ENCODE measurements at places on chromosomes 2 and 18.
A peak's percentile ranks its signal among the peaks of the same experiment; 100 is the strongest.

DNA sequence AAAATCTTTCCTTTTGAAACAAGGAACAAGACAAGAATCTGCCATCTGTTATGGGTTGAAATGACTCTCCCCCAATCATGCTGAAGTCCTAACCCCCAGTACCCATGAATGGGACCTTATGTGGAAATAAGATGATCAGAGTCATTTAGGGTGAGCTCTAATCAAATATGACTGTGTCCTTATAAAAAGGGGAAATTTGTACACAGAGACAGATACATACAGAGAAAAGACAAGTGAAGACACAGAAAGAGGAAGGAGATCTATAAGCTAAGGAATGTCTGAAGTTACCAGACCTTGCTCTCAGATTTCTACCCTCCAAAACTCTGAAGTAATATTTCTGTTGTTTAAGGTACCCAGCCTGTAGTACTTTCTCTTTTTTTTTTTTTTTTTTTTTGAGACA, 15.7 kb downstream of the TGFBRAP1 start:
- DNase-seq = no peak

- peak; percentile 80 for DNase-seq
Measured at GRCh38 chr18:4106407-4107033, 348.6 kb downstream of the DLGAP1 start.

DNA sequence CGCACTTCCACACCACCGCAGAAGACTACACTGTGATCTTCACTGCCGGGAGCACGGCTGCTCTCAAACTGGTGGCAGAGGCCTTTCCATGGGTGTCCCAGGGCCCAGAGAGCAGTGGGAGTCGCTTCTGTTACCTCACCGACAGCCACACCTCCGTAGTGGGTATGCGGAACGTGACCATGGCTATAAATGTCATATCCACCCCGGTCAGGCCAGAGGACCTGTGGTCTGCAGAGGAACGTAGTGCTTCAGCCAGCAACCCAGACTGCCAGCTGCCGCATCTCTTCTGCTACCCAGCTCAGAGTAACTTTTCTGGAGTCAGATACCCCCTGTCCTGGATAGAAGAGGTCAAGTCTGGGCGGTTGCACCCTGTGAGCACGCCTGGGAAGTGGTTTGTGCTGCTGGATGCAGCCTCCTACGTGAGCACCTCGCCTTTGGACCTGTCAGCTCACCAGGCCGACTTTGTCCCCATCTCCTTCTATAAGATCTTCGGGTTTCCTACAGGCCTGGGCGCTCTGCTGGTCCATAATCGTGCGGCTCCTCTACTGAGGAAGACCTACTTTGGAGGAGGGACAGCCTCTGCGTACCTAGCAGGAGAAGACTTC, 12.5 kb downstream of the MOCOS start:
- no peak for DNase-seq

- no peak for DNase-seq
Measured at GRCh38 chr2:224146356-224147160, 107.5 kb upstream of the SERPINE2 start.

DNA sequence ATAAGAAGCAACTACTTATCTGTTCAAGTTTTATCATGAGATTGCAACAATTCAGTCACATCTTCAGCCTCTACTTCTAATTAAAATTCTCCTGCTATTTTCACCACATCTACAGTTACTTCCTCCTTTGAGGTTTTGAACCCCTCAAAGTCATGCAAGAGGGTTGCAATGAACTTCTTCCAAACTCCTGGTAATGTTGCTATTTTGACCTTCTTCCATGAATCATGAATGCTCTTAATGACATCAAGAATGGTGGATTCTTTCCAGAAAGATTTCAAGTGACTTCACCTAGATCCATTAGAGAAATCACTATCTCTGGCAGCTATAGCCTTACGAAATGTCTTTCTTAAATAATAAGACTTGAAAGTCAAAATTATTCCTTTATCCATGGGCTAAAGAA, 1052.8 kb upstream of the NRXN1 start:
- DNase-seq = no peak

DNA sequence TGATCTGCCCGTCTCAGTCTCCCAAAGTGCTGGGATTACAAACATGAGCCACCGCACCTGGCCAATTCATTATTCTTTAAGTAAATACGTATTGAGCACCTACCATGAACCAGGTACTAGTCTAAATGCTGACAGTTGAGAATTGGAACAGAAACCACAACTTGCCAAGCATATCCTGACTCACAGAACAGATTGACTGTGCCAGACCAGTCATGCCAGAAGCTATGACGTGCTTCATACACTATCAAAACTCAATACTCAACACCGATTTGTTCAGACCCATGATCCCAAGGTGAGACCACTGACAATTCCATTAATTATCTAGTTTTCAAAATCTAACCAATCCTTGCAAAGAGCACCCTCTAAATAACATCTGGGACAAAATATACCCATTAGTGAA, 148.6 kb downstream of the B3GNT2 start:
- peak; percentile 16 for DNase-seq

DNA sequence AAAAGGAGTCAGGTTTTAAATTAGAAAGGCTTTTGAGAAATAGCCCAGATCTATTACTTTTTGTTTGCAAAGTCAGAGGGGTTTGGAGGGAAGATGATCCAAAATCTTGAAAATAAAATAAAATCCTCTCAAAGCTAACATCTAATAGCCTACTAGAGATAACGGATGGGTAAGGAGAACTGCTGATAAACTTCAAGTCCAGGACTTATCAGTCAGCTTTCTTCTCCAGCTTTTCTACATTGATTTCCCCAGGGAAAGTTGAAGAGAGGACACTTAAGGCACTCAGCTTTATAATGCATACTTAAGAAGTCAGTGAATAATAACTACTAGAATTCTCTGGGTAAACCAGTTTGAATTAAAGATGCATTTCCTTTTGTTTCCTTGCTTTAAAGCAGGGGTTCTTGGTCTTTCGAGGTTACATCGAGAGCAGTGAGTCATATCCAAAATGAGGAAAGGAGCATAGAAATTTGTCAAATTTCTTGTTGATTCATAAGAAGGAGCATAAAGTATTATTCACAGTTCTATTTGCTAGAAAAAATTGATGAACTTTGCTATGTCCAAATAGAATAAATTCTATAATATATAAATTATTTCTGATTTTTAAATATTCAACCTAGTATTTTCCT, 43.2 kb upstream of the ITPRID2 start:
- no peak for DNase-seq

DNA sequence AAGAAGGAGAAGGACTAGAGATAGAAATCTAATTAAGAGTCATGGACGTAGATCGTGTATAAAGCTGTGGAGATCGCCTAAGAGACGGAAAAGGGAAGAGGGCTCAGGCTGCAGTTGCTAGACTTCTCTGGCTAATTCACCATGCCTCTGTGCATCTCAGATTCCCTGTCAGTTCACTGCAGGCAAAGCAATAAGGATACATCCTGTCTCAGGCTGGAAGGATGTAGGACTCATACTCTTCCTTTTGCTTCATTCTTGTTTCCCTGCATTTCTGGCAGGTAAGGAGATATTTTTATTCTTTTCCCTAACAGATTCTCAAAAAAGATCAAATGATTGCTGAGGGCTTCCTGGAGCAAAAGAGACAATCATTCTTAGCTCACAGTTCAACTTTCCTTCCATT, 112.5 kb downstream of the AP1S3 start:
- DNase-seq = no peak

- no peak for DNase-seq
Measured at GRCh38 chr2:180158961-180159360, 151.9 kb upstream of the CWC22 start.

- DNase-seq = no peak
Measured at GRCh38 chr18:44258086-44258485, 422.6 kb upstream of the SETBP1 start.

GRCh38 chr2:218880102-218880858, at the start of gene WNT10A:
TSS of gene WNT10A (plus strand) at chr2:218880852. CDS start at chr2:218880996, 144 bp downstream.
- peak; percentile 82 for DNase-seq

DNA sequence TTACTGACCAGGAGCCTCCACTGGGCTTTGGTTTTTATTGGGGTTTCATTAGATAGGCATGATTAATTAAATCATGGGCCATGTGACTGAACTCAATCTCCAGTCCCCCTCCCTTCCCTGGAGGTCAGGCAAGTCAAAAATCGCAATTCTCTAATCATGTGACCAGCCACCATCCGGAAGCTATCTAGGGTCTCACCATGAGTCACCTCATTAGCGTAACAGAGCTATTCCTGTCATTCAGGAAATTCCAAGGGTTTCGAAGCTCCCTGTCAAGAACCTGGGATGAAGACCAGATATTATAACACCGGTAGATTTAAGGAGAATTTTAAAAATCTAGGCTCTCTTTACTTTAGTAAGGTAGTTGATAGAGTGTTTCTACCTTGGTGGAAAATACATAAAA, 180.3 kb upstream of the TCF4 start:
- no peak for DNase-seq

DNA sequence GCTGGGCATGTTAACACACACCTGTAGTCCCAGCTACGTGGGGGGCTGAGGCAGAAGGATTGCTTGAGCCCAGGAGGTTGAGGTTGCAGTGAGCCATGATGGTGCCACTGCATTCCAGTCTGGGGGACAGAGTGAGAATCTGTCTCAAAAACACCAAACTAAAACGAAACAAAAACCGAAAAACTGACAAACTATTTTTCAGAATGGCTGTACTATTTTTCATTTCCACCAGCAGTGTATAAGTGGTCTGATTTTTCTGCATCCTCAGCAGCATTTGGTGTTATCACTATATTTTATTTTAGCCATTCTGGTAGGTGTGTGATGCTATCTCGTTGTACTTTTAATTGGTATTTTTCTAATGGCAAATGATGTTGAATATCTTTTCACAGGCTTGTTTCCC, 95.2 kb downstream of the PDCL3 start:
- no peak for DNase-seq

DNA sequence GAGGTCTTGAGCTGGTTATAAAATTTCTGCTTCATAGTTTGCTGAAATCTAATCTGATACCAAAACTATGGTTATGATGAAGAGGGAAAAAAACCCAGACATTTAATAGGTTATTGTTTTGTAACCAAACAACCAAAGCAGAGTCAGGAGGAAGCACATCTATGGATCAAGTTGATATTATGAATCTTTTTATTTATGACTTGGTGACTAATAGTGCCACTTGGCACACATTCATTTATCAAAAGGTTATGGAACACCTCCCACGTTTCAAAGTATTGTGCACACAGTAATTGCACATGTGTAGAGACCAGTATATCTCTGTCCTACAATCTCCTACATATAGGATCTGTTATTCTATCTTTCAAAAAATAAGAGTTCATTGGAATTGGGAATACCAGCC, 93.0 kb downstream of the DPP4 start:
- no peak for DNase-seq

- peak; percentile 92 for DNase-seq
Measured at GRCh38 chr2:69724540-69725159, 17.3 kb upstream of the ANXA4 start.

- DNase-seq = no peak
Measured at GRCh38 chr18:43805646-43806194, 528.4 kb upstream of the SYT4 start.

DNA sequence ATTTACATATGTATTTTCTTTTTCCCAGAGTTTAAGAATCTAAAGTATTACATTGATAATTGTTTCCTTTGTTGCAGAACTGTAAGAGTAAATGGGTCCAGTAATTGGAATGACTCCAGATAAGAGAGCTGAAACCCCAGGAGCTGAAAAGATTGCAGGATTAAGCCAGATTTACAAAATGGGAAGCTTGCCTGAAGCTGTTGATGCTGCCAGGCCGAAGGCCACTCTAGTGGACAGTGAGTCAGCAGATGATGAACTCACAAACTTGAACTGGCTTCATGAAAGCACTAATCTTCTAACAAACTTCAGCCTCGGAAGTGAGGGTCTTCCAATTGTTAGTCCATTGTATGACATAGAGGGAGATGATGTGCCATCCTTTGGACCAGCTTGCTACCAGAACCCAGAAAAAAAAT, 183.8 kb upstream of the STON1 start:
- DNase-seq = no peak

DNA sequence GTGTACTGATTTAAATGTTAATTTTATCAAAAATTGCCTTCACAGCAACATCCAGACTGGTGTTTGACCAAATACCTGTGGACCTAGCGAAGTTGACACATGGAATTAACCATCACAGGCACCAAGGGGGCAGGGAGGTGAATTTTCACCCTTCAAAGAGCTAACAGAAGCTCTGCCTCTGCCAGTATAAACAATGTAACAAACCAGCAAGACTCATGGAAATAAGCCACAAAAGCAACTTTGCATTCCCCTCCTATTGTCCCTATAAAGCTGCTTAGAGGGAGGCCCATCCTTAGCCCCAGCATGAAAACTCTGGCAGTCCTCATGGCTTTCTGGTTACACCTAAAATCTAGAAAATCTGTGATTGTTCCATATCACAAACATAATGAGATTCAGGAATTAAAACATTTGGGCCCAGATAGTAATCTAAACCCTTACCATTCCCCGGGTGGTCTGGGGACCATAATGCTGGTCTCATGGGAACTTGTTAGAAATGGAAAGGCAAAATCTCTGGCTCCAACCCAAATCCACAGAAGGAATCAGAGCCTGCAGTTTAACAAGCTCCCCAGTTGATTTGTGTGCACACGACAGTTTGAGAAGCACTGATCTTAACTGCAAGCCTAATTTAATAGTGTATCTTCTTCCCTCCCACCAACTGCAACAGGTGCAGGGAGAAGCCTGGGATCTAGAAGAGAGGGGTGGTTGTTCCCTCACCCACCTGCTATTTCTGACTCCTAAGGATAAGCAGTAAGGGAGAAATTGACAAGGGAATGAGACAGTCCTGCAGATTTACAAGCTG, 23.1 kb downstream of the SERPINB11 start:
- no peak for DNase-seq

DNA sequence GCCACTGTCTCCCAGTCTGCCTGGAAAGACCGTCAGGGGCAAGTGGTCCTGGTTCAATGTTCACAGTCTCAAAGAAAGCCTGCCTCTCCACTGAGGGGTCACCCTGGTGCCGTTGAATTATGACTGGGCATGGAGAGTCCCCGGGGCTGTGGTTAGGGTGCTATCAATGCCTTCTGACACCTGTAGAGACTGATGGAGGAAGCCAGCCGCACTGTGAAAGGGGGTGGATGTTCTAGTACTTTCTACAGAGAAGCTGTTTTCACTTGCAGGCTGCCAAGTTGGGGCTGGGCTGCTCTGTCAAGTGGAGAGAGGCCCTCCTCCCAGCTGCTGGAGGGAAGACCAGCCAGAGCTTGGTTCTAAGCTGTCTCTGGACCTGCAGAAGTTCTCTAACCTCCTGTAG, 80.5 kb downstream of the BCL2L11 start:
- no peak for DNase-seq
